T47D (cell line): ENCODE measurements at places on chromosomes 2 and 18.

DNA sequence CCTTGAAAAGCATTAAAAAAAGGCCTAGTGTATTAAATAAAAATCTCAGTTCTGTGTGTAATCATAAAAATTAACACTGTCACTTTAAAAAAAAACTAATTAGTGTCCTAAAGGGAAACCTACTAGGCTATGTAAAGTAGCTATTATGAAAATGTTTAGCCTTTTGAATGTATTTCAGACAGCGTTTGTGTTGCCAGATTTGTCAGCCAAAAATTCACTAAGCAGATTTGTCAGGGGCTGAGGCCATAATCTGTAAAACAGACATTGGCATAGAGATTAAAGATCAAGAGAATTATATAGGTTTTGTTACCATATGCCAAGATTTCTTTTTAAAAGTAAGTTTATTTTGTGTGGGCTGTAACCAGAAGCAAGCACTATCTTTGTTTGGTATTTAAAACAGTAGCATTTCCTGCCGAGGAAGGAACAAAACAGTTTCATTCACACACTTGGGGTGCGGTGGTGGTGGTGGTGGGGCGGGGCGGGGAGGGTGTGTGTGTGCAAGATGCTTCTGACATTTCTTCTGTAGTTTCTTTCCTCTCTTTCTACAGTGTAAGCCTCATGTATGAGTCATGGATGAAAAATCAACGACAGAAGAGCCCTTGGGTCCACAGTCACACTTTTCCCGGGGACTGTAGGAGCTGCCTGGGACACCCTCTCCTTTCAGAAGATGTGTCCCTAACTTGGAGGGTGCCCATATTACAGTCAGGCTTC is 328.5 kb upstream of the FANCL start:
- no peak for DNase-seq

- no peak for DNase-seq
These were observed 110.2 kb upstream of the ITGB6 start for GRCh38 chr2:160310118-160310828.

DNA sequence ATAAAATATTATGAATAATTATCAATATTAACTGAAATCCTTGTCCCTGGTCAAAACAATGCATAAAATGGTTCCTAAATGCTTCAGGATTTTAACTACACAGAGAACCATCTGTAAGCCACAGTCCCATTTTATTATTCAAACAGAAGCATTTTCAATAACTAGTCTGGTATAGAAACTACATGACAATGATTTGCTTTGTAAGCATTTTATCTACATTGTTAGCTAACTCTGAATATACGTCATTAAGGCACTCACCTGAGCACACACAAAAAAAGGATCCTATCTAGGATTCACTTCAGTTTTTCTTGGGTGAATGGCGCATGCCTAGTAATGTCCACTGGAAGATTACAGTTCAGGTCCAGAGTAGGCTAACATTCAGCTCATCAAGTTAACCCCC is 22.8 kb downstream of the EPB41L3 start:
- no peak for DNase-seq

DNA sequence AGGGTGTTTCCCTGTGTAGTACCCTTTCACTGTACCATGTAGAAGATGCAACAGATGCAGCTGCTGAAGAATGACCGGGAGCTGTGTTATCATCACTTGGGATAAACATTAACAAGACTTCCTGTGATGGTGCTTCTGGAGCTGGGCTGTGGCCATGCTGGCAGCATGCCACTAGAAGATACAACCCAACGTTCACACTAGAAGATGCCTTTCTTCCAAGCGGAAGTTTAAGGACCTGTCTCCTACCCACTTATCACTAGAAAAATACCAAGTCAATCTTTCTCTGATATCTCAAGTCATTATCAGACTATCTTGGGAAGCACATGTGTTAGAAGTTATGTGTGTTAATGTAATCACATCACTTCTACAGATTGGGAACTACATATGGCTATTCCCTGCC is 953.5 kb downstream of the CNTNAP5 start:
- DNase-seq, result no peak

- DNase-seq, result peak; percentile 95
These were observed at the start of gene EPAS1 for GRCh38 chr2:46296840-46297545. Gene EPAS1, plus strand, starts transcription at chr2:46297407. Its CDS starts 505 bp downstream, at chr2:46297912.

DNA sequence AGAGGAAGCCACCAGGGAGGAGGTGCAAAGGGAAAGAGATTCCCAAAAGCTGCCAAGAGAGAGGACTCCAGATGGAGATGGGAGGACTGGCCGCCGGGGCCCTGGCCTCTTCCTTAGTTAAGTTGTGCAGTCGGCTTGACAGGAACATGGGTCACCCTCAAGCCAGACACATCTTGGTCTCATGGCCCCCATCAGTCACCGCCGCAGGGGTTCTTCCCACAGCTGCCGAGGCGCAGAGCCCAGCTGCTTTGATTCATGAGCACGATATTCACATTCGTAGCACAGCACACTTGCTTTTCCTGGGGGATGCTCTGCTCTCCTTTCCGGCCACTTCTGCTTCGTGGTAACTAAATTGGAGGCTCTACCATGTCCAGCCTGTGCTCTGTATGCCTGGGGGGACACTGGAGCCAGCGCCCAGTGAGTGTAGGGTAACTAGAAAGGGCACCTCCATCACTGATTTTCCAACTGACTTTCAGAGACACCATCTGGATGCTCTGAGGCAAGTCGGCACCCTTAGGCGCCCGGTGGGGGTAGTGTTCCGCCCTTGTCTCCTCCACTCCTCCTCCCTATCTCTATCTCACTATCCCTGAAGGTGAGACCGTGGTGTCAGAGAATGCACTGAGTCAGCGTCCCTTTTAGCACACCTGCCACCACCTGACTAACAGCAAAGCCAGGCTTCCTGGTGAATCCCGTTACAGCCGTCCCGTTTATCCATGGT is 13.3 kb downstream of the TWIST2 start:
- no peak for DNase-seq

DNA sequence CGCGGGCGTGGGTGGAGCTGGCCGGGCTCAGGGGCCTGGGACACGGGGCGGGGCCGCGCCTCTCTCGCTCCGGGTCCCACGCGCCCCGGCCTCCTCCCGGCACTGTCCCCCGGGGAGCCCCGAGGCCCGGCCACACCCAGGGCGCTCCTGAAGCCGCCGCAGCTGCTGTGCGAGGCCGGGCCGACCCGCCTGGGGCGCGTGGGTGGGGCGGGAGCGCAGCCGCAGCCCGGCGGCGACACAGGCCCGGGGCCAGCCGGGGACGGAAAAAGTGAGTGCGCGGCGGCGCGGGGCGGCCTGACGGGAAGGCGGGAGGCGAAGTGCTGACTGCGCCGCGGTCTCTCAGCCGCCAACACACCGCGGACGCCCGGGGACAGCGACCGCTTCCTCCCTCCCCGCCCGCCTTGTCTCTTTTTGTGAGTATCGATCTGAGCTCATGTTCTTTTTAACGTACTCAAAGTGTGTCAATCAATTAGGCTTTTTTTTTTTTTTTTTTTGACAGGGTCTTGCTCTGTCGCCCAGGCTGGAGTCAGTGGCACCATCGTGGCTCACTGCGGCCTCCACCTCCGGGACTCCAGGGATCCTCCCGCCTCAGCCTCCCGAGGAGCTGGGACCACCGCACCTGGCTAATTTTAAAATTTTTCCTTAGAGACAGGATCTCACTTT is 14.5 kb downstream of the PDCD1 start:
- DNase-seq, result no peak

GRCh38 chr18:49798001-49798400 is 15.3 kb downstream of the ACAA2 start:
- DNase-seq, result no peak

DNA sequence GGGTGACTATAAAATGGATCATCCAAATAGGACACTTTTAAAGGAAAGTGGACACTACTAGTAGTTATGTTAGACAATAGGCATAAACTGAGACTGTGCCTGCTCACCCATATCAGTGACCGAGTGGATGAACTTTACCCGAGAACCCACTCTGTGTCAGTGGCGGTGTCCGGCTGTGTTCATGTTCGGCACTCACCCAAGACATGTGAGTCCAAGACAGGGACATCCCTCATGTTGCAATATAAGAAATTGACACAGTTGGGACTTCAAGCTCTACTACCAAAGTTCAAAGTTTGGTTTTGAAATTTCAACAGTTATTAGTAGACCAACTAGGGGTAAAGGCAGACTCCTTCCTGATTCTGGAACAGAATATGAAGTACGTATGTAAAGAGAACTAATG is 326.3 kb upstream of the TNP1 start:
- DNase-seq, result no peak

DNA sequence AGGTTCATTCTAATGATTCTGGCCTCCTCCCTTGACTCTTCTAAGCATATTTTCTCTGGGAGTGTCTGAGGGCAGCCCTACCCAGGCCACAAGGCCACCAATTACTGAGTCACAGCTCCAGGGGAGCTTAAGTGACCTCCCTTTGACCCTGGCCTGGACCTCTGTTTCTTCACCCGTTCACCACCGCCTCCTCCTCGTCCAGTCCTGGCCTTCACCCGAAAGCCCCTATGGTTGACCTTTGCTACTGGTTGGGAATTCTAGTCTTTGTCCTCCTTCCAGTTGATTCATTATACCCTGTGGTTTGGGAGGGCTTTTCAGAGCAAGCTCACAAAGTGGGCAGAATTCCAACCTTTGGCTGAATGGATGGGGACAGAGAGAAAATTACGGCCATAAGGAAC is 72.6 kb downstream of the NRP2 start:
- no peak for DNase-seq

DNA sequence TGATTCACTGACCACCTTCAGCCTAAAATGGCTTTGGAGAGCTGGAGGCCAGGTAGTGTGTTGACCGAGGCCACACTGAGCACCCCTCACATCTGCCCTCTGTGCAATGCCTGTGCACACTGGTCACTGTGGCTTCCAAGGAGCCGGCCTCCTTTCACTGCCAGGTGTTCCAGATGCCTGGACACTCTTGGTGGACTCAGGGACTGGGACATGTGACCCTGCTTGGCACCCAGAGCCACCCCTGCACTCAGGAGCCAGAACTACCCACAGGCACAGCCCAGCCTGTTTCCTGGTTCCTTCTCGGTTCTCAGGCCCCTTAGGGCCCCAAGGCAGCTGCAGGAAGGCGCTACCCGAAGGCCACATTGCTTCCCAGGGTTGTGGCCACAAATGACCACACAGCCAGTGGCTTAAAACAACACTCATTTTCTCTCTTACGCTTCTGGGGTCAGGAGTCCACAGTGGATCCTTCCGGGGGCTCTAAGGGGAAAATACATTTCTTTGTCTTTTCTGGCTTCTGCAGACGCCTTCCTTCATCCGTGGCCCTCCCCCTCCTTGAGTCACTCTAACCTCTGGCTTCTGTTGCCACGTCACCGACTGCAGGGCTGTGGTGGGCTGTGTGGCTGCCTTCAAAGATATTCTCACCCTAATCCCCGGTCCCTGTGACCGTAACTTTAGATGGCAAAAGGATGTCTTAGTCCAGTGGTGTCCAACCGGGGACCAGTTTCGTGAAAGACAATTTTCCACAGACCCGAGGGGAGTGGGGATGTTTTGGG is 78.6 kb downstream of the ASB1 start:
- no peak for DNase-seq

GRCh38 chr2:28228434-28228995 is 164.1 kb upstream of the FOSL2 start:
- DNase-seq, result no peak
